Right forelimb (tissue), 1 donor: ENCODE measurements at places on chromosomes 16 and 17.

- no peak for DNase-seq
Measured at GRCh38 chr17:4313221-4314114, 49.7 kb upstream of the ANKFY1 start.

DNA sequence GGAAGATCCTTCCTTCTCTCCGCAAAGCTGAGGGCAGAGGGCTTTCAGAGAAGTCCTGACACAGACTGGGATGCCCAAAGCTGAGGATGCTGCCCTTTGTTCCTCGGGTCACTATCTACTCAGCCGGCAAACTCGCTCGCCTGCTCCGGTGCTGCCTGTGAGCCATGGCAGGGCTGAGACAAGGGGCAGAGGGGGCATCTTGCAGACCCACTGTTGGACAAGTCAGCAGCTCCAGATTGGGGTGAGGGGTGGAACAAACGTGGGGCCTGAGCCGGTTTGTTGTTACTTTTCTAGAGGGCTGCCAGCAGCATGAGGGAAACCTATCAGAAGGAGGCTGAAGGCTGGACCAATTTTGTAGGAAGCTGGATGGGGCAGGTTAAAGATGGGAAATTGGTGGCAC is 47.1 kb upstream of the PIK3R6 start:
- no peak for DNase-seq

GRCh38 chr16:31484491-31485171 is 1.7 kb downstream of the SLC5A2 start:
- DNase-seq = peak; percentile 49

GRCh38 chr17:36850790-36851189 is 86.5 kb upstream of the LHX1 start:
- DNase-seq = no peak

DNA sequence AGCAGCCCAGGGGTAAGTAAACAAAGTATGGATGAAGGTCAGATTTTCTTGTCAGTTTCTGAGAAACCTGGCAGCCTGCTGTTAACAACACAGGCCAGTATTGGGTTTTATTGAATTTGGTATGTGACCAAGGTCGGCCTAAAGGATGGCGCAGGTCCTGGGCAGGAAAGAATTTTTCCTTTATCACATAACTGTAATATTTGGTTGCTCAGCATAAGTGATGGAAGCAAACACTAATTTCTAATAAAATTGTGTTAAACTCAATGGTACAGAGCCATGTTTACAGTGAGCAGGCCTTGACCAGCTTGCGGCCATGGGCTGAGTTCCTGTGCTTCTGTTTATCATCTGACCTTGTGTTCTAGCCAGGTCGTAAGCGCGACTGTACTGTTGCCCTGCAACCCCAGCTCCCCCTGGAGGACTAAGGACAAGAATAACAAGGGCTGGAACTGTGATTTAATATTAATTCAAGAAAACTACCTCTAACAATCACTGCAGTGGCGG is 10.5 kb downstream of the POLDIP2 start:
- DNase-seq = no peak

- no peak for DNase-seq
Measured at GRCh38 chr17:44842748-44843147, 4.9 kb upstream of the HIGD1B start.

GRCh38 chr16:168424-168823 is 2.6 kb downstream of the HBM start:
- DNase-seq = no peak

DNA sequence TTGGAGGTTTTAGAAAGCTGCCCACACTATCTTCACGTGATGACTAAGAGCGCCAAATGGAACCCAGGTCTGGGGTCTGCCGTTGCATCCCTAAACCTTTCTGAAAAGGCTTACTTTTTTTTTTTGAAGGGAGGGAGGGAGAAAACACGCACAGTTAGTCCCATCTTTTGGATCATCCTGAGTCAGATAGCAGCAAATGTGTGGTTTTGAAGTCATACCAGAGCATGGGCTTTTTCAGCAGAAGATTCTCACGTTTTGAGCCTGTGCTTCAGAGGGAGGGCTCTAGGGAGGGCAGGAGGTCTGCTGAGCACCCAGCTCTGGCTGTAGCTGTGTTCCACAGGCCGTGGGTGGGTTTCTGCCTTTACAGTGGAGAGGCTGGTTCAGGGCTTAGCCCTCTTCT is 194.7 kb downstream of the SNX29 start:
- no peak for DNase-seq

GRCh38 chr16:84730406-84731106 is 30.8 kb downstream of the USP10 start:
- no peak for DNase-seq

DNA sequence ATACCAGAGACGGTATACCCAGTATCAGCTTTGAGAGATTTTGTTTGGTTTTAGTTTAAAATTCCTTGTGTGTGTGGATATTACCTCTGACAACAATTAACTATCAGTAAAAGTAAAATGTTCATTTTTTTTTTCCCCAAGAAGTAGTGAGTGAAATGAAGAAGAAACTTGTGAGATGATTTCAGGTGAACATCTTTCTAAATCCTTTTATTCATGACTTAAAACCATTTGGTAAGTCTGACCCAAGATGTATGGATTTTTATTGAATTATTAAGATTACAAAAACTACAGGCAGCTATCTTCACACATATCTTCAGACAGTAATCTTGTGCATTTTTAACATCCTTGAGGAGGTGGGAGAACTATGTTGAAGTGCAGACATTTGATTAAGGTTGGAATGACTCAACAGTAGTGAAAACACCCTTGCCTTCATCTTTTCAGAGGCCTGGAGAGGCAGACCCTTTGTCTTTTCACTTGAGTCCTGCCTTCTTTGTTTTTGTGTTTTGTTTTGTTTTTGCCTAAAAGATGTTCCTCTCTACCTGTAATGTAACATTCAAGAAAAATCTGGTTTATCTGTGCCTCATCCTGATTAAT is 240.3 kb upstream of the TBX2 start:
- no peak for DNase-seq
